Muscle of back (tissue), 13 donors: ENCODE measurements at places on chromosomes 3 and 15.
A peak's percentile ranks its signal among the peaks of the same experiment; 100 is the strongest.

- DNase-seq = peak; percentile 10
Observed at GRCh38 chr3:129441215-129441614, 1.2 kb downstream of the IFT122 start.

GRCh38 chr3:85691196-85691595 lies 732.4 kb downstream of the CADM2 start:
- no peak for DNase-seq

DNA sequence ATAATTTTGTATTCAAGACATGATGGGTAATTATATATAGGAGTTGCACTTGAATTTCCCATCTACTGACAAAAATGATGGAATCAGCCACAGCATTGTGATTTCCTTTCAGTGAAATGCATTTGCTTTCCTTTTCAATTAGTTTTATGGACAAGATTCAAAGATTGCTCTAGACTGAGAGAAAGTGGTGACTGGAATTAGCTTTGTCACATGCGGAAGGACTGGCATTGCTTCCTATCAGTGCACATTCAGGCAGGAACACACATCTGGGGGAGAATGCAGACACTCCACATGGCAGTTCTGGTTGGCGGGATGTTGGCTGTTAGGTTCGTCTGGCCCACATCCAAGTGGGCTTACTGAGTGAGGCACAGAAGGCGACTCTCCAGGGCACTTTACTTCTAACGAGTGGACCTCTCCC lies 399.3 kb upstream of the RGMA start:
- DNase-seq = no peak

GRCh38 chr3:116015931-116016330 lies 392.6 kb downstream of the GAP43 start:
- no peak for DNase-seq

- no peak for DNase-seq
Observed at GRCh38 chr3:13711911-13712650, 163.2 kb downstream of the FBLN2 start.

DNA sequence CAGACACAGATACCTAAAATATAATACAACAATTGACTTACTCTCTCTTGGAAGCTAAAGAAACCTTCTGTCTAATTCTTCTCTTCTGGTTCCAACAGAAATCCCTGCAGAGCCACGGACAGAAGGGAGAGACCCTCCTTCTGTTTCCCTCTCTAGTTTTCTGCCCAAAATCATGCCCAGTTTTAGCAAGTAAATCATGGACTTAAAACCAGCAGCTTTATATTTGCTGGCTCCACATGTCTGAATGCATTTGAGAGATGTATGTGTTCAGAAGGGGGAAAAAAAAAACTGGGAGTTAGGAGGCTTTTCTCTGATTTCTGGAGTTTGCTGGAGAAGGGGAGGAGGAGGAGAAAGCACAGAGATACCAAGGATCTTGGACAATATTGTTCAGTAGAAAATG lies 147.1 kb downstream of the LSAMP start:
- DNase-seq = no peak
